Effector CD8-positive, alpha-beta T cell (primary cell): ENCODE measurements at places on chromosomes 5 and 9.

GRCh38 chr5:124021066-124021641 is 509.2 kb downstream of the CSNK1G3 start:
- DNase-seq: no peak

- DNase-seq: no peak
These were observed 117.1 kb downstream of the CMYA5 start for GRCh38 chr5:79806741-79807140.

DNA sequence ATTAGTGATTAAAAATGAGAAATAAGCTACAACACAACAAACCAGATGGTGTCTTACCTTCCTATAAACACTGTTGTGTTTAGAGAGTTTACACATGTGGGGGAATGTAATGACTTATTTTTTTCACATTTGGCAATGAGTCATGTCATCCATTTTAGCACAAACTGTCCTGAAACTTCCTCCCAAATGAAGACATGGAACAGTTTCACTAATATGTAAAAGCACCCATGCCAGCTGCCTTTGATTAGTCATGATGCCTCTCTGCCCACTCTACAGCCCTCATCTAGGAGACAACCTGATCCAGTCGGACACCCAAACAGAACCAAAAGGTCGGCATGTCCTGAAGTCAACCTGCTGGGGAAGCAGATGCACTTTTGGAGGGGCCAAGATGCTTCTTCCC is 98.2 kb downstream of the SEMA5A start:
- DNase-seq: no peak

DNA sequence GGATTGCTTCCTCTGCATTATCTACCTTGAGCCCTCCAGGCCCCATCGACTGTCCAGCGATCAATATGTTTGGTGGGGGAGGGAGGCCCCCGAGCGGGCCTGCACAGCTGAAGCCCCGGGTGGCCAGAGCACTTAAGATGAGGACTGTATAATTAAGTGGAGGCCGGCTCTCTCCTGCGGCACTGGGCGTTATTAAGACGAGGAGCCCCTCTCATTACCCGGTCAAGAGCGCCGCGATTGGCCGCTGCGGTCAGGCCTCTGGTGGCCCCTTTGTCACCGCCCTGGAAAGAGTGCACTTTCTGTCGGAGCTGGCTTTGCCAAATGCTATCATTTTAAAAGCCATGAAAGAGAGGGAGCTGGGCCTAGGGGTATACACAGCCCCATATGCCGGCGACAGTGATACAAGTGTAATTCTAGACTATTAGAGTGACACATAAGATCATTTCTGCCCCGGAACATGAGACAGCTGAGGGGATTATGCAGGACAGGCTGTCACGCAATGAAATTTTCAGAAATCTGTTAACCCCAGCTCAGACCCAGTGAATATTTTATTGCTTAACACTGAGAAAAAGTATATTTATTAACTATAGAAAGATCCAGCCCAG is 106.3 kb upstream of the IRX1 start:
- DNase-seq: no peak

GRCh38 chr9:13332571-13332970 is 53.1 kb upstream of the MPDZ start:
- DNase-seq: no peak

- no peak for DNase-seq
These were observed 8.6 kb upstream of the PSAT1 start for GRCh38 chr9:78288214-78288892.

DNA sequence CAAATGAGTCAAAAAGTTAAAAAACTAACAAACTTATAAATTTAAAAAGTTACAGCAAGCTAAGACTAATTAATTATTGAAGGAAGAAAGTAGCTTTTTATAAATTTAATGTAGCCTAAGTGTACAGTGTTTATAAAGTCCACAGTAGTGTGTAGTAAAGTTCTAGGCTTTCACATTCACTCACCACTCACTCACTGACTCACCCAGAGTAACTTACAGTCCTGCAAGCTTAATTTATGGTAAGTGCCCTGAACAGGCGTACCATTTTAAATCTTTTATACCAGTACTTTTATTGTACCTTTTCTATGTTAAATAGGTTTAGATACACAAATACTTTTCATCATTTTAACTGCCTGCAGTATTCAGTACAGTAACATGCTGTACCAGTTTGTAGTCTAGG is 80.0 kb upstream of the C9orf72 start:
- DNase-seq: no peak

- no peak for DNase-seq
These were observed 136.4 kb downstream of the SEMA5A start for GRCh38 chr5:9409413-9409960.

- no peak for DNase-seq
These were observed at the start of gene FSTL4 for GRCh38 chr5:133612249-133612860. FSTL4 (minus strand) TSS chr5:133612541.

GRCh38 chr9:105360344-105360743 is 87.5 kb upstream of the FSD1L start:
- DNase-seq: no peak

- DNase-seq: no peak
These were observed 67.8 kb downstream of the RASGEF1C start for GRCh38 chr5:180141068-180141660.

GRCh38 chr9:129550199-129550839 is 70.6 kb downstream of the C9orf50 start:
- DNase-seq: no peak

DNA sequence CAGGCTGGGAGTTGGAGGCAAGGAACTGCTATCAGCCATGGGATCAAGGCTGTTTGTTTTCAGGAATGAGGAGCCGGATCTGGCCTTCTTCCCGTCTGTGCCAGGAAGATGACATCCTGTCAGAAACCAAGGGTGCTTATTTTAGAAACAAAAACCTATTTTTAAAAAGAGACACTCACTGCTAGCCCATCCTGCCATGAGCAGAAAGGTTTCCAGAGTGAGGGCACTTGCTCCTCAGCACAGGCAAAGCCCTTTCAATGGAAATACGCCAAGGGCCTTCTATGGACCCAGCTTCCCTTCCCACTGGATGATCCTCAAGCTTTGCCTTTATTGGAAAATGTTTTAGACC is 132.6 kb upstream of the FSTL4 start:
- DNase-seq: no peak

DNA sequence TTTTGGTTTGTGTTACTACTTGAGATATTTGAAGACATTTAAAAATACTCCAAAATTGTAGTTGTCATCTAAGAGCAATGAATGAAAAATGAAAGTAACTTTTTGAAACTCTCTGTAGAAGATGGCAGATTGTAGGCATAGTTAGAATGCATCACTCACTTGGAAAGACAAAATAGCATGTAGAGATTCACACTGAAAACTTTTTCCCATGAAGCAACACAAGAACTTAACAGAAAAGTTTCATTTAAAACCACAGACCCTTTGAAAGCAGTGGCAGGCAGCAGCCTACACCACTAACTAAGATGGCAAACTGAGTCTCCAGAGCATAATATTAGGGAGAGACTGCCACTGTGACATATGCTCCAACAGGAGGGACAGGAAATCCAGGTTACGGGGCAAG is 18.9 kb upstream of the FAM174A start:
- DNase-seq: no peak

GRCh38 chr5:66561256-66561990 is 34.8 kb upstream of the MAST4 start:
- no peak for DNase-seq

DNA sequence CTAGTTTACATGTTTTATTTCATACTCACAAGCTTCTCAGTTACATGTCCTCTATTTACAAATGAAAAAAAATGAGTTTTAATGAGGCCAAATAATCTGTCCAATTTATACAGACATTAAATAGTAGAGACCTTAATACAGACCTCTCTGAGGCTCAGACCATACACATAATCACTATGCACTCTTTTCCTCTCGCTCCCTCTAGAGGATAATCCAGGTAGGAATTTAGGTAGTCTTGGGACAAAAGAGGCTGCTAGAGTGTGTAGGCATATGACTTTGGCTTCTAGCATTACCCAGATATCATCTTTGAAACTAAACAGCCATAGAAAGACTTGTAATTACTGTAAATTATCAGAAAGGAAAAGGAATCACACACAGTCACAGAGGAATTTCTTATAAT is 444.7 kb downstream of the HINT1 start:
- no peak for DNase-seq

DNA sequence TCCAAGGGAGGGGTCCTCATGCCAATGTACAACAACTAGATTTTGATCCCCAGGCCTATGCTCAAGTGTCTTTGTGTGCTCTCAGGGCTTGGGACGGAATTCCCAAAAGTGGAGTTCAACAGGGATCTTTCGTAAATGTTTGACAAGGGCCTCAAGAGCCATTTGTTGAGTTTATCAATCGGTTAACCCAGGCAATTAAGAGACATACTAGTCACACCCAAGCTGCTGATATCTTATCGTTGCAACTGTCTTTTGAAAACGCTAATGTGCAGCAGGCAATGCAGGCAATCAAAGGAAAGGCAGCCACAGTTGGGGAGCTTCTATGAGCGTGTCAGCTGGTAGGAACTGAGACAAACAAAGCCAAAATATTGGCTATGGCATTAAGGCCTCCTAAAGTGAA is 161.2 kb downstream of the CPLANE1 start:
- no peak for DNase-seq

DNA sequence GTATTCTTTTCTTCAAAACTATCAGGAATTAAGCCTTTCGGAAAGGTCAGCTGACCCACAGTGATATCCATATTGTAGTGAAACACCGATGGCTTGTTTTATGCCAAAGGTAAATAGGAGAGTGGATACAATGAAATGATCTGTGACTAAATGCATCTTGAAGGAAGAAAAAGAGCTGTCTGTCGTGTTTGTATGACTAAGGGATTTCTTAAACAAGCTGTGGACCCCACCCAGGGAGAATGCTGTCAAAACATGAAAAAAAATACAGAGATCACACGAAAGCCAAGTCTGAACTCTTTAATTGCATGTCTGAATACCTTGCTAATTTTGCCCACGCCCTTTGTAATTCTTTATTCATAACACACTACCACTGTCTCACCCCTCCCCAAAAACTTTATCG is 286.4 kb upstream of the WWC1 start:
- DNase-seq: no peak

DNA sequence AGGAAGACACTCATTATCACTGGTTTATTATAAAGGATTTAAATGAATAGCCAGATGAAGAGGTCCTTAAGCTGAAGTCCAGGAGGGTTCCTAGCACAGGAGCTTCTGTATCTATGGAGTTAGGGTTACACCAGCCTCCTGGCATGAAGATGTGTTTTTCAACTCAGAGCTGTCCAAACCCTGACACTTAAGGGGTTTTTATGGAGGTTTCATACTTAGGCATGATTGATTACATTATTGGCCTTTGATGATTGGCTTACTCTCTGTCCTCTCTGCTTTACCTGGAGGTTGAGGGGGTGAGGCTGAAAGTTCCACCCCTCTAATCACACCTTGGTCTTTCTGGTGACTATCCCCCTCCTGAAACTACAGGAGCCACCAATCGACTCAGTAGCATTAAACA is 84.9 kb upstream of the ZNF169 start:
- no peak for DNase-seq

DNA sequence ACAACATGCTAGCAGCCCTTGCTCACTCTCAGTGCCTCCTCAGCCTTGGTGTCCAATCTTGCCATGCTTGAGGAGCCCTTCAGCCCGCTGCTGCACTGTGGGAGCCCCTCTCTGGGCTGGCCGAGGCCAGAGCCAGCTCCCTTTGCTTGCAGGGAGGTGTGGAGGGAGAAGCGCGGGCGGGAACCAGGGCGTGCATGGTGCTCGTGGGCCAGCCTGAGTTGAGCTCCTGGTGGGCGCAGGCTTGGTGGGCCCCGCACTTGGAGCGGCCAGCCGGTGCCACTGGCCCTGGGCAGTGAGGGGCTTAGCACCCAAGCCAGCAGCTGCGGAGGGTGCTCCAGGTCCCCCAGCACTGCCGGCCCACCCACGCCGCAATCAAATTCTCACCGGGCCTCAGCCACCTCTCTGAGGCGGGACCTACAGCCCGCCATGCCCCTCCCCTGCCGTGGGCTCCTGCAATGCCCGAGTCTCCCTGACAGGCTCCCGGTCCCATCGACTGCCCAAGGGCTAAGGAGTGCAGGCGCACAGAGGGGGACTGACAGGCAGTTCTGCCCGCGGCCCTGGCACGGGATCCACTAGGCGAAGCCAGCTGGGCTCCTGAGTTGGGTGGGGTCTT is 333.5 kb downstream of the KCNN2 start:
- no peak for DNase-seq

DNA sequence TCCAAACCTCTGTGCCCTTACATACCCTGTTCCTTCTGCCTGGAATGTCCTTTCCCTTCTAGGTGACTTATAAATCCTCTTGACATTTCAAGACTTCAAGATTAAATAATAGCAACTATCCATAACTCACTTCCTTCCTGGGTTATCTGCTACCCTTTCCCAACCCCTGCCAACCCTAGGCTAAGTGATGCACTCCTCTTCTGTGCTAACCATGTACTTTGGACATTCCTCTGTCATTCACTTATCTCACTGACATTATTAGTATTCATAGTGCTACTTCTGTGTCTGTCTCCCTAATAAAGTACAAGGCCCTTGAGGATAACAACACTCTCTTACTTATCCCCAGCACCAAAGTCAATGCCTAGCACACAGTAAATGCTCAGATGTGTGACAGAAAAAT is 307.1 kb downstream of the ENC1 start:
- DNase-seq: no peak

DNA sequence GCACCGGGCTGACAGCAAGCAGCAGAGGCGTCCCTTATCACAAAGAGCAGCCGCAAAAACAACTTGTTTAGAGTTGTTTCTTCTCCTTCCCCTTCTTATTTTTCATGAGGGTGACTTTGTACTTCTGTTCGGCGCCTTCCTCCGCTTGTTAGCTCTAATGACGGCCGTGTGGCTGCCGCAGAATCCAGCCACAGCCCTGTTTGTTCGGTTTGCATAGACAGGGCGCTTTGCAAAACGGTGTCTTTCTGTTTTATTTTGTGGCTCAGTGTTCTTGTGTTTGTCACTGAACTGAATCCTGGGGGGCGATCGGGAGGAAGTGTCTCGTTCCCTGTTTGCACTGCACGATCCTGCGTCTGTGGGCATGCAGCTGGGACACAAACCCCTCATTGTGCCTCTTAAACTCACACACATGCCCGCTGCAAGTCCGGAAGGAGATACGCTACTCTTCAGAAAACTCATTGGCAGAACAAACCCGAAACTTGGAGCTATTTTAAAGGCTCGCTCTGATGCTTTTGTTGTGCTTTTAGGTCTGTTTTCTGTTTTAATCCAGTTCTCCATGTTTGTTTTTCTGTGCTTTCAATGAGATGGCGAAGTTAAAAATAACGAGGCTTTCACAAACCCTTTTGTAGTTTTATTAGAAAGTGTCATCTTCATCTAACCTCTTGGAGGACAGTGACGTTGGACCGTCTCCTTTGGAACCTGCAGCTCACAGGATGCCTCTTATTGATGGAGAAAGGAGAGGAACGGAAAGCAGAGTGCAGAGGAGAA is 213.9 kb downstream of the IRX2 start:
- DNase-seq: no peak

GRCh38 chr5:54148858-54149257 is 161.5 kb downstream of the ARL15 start:
- no peak for DNase-seq

DNA sequence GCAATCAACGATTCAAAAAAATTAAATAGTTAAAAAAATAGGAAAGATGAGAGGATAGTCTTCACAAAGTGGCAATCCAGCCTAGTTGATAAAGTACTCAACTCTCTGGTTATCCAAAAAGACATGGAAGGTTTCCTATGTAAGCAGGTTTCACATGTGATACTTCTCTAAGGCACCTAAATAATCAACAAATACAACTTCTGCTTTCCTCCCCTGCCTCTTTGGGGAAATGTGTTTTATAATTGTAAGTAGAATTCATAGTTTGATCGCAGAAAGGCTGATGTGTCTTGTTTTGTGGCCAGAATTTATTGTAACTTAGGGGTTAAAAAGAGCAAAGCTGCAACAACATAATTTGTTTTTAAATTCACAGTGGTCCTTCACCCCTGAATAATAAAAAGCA is 855.5 kb upstream of the DMAC1 start:
- DNase-seq: no peak
